ENCODE measurements at places on chromosomes 3 and 15.

- peaks cover 10% of the 10 kb centered on the region for H3K27me3 ChIP-seq
- no peaks in the 10 kb centered on the region for H3K4me1 ChIP-seq
- no peak overlapping the region for H3K27ac ChIP-seq
- peak; percentile 74 for DNase-seq
- H3K36me3 ChIP-seq, result no peaks in the 10 kb centered on the region
- H3K4me3 ChIP-seq, result no peak overlapping the region
Observed at GRCh38 chr15:74723754-74724334, 1.5 kb downstream of the CYP1A1 start.

DNA sequence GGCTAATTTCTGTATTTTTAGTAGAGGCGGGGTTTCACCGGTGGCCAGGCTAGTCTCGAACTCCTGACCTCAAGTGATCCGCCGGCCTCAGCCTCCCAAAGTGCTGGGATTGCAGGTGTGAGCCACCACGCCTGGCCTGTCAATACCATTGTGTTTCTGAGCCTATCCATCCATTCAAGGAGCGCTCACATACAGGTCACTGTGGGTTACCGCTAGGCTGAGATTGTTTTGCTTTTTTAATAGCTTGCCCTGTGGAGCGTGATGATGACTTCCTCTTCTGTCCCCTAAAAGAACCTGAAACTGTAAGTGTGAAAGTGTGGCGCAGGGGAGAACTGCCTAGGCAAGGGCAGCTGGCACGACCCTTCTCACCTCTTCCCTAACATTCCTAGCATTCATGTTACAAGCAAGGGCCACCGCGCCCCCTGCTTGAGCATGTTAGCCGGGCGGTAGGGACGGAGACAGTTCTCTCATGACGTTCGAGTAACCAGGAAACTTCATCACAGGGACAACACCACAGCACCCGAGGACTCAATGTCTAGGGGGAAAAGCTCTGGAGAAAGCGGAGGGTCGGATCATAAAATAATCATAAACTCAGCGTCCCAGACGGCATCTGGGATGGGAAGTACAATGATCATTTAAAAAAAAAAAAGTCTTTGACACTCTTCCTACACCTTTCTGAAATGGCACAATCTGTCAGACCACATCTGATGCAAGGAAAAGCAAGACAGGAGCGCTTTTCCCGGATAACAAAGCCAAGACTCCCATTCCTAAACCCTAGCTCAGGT lies 790 bp downstream of the LAMP3 start:
- H3K36me3 ChIP-seq, result no peaks in the 10 kb centered on the region
- peaks cover 9% of the 10 kb centered on the region for H3K27me3 ChIP-seq
- H3K4me1 ChIP-seq, result peaks cover 14% of the 10 kb centered on the region
- no peak overlapping the region for H3K4me3 ChIP-seq
- H3K27ac ChIP-seq, result no peak overlapping the region

- no peaks in the 10 kb centered on the region for H3K27me3 ChIP-seq
- H3K4me1 ChIP-seq, result peaks cover 29% of the 10 kb centered on the region
- peak overlapping the region; percentile 79 for H3K27ac ChIP-seq
- peak; percentile 99 for DNase-seq
- H3K36me3 ChIP-seq, result no peaks in the 10 kb centered on the region
- H3K4me3 ChIP-seq, result peak overlapping the region; percentile 45
Observed at GRCh38 chr3:155334914-155335723, 41.6 kb upstream of the STRIT1 start.

GRCh38 chr3:55897573-55898224 lies 410.6 kb upstream of the WNT5A start:
- H3K4me1 ChIP-seq, result no peaks in the 10 kb centered on the region
- H3K4me3 ChIP-seq, result no peak overlapping the region
- DNase-seq, result no peak
- H3K27me3 ChIP-seq, result no peaks in the 10 kb centered on the region

DNA sequence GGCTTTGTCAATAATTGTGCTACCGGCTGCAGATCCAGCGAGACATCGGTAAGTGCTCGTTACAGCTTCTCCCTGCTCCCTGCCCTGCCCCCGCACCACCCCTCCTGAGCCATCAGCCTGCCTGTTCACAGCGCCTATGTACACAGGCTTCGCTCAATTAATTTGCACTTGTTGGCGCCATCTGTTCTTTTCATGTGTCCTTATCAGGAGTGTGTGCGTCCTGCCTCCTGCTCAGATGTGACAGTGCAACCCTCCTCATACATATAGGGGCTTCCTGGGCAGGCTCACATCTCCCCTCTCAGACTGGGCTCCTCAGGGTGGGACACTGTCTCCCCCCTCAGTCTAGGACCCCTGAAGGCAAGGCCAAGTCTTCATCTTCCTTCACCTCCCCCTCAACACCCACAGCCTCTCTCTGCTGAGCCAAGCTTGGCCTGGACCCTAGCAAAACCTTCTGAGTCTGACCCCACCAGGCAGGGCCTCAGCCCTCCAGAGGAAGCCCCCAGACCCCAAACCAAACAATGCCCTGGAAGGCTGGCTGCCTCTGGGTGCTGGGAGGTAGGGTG lies 54.9 kb downstream of the CYP11A1 start:
- no peaks in the 10 kb centered on the region for H3K36me3 ChIP-seq
- no peaks in the 10 kb centered on the region for H3K27me3 ChIP-seq
- H3K4me3 ChIP-seq, result no peak overlapping the region
- H3K27ac ChIP-seq, result no peak overlapping the region
- DNase-seq, result no peak

DNA sequence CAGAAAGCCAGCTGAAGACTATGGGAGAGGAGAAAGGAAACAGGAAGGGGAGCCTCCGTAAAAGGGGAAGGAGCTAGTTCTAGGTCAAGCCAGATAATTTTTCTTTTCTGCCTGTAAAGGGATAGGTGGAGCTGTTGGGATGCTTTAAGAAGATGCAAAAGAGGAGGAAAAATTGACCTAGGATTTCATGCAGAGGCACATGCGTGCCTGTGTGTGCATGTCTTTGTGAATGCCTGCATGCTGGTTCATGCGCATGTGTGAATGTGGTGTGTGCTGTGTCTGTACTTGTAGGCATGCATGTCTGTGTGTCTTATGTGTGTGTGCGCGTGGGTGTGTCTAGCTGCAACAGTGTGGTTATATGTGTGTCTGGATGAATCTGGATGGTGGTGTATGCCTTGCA lies 27.3 kb downstream of the CCDC33 start:
- H3K4me3 ChIP-seq, result no peak overlapping the region
- H3K27me3 ChIP-seq, result peaks cover 11% of the 10 kb centered on the region
- H3K36me3 ChIP-seq, result no peaks in the 10 kb centered on the region
- no peak for DNase-seq

- no peaks in the 10 kb centered on the region for H3K27me3 ChIP-seq
- H3K27ac ChIP-seq, result no peak overlapping the region
- H3K4me1 ChIP-seq, result peaks cover 10% of the 10 kb centered on the region
- no peak overlapping the region for H3K4me3 ChIP-seq
- DNase-seq, result no peak
Observed at GRCh38 chr3:170159459-170159858, 22.1 kb downstream of the PHC3 start.

- no peaks in the 10 kb centered on the region for H3K4me1 ChIP-seq
- no peaks in the 10 kb centered on the region for H3K27me3 ChIP-seq
- H3K4me3 ChIP-seq, result no peak overlapping the region
- no peak overlapping the region for H3K27ac ChIP-seq
- H3K36me3 ChIP-seq, result peaks cover 11% of the 10 kb centered on the region
Observed at GRCh38 chr3:71360180-71360579, 223.3 kb downstream of the FOXP1 start.

GRCh38 chr3:4494895-4495264 lies 1.7 kb downstream of the ITPR1 start:
- peaks cover 3% of the 10 kb centered on the region for H3K36me3 ChIP-seq
- H3K4me1 ChIP-seq, result peaks cover 42% of the 10 kb centered on the region
- peak overlapping the region; percentile 96 for H3K4me3 ChIP-seq
- peak overlapping the region; percentile 92 for H3K27ac ChIP-seq
- DNase-seq, result peak; percentile 65

GRCh38 chr3:74564560-74564959 lies 49.9 kb downstream of the CNTN3 start:
- no peaks in the 10 kb centered on the region for H3K27me3 ChIP-seq
- no peak for DNase-seq
- no peak overlapping the region for H3K4me3 ChIP-seq
- no peaks in the 10 kb centered on the region for H3K36me3 ChIP-seq
- H3K4me1 ChIP-seq, result no peaks in the 10 kb centered on the region

DNA sequence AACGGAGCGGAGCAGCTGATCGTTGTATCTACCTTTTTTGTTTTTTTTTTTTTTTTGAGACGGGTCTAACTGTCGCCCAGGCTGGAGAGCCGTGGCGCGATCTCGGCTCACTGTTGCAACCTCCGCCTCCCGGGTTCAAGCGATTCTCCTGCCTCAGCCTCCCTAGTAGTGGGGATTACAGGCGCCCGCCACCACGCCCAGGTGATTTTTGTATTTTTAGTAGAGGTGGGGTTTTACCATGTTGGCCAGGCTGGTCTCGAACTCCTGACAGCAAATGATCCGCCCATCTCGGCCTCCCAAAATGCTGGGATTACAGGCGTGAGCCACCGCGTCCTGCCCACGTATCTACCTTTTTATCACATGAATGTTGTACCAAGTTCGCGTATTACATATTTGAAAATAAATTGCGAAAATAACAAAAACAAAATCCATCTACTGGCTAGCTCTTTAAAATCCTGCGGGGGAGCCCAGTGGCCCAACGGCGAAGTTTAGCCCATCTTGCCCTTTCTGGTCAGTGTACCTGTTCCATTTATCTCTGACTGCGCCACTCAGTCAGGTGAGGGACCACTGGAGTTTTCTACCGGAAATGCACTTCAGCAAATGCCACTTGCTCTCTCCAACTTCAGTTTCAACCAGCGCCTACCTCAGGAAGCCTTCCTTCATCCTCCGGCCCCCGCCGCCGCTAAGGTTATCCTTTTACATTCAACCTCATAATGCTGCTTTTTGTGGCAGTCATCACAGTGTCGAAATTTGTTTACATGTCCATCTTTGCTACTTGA lies 1.2 kb upstream of the EIF3J start:
- peak overlapping the region; percentile 74 for H3K27ac ChIP-seq
- H3K27me3 ChIP-seq, result no peaks in the 10 kb centered on the region
- no peak for DNase-seq
- peaks cover 13% of the 10 kb centered on the region for H3K36me3 ChIP-seq

DNA sequence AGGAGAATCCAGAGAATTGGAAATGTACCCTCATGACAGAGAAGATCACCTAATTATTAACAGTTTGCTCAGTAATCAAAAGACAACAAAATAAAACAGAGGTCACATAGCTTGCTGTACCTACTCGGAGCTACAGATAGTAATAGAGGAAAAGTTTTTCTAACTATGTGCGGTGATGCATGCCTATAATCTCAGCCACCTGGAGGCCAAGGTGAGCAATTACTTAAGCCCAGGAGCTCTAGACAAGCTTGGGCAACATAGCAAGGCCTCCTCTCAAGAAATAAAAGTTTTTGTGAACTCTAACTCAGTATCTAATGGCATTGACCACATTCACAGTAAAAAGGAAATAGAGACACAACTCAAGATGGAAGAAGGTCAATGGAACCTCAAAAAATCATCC lies 243.6 kb downstream of the ATP8B4 start:
- no peak overlapping the region for H3K27ac ChIP-seq
- H3K36me3 ChIP-seq, result peaks cover 29% of the 10 kb centered on the region
- H3K4me3 ChIP-seq, result no peak overlapping the region
- H3K27me3 ChIP-seq, result no peaks in the 10 kb centered on the region

- peak overlapping the region; percentile 78 for H3K4me3 ChIP-seq
- DNase-seq, result peak; percentile 94
- peak overlapping the region; percentile 87 for H3K27ac ChIP-seq
Observed at GRCh38 chr3:195441992-195442572, 738 bp downstream of the ACAP2 start.

- peaks cover 20% of the 10 kb centered on the region for H3K4me1 ChIP-seq
- DNase-seq, result peak; percentile 43
- no peak overlapping the region for H3K4me3 ChIP-seq
- no peaks in the 10 kb centered on the region for H3K27me3 ChIP-seq
Observed at GRCh38 chr3:42079701-42080452, 11.3 kb upstream of the TRAK1 start.

GRCh38 chr15:67564021-67564967 lies 21.8 kb downstream of the MAP2K5 start:
- peaks cover 8% of the 10 kb centered on the region for H3K4me1 ChIP-seq
- H3K27me3 ChIP-seq, result no peaks in the 10 kb centered on the region
- H3K4me3 ChIP-seq, result no peak overlapping the region

DNA sequence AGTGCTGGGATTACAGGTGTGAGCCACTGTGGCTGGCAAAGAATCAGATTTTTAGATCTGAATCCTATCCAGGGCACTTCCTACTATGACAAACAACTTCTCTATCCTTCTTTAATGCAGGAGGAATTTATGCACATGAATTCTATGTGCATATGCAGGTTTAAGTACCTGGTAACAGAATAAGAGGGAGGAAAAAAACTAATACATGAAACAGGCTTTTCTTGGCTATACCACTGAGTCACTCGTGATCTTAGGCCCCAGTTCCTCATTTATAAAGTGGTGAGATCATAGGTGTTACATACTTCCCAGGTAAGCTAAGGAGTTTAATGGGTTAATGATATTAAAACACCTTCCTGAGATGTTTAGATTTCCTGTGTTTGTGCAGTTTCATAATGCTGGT lies 108.2 kb downstream of the TP63 start:
- no peaks in the 10 kb centered on the region for H3K36me3 ChIP-seq
- H3K4me3 ChIP-seq, result no peak overlapping the region
- H3K4me1 ChIP-seq, result no peaks in the 10 kb centered on the region

DNA sequence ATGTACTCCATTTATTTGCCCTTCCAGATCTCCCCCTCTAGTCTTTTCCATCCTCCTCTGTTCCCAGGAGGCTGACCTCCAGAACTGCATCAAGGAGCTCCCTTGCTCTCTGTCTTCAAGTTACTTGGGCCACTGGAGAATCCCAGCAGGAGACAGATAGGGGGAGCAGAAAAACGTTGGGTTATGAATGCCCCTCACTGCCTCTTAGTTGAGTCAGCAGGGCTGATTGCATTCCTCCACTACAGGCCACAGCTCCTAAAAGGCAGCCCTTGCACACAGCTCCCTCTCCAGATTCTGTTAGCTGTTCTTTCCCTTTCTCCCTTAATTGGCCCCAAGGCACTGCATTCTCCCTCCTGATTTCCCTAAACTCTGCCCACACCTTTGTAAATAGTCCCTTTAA lies 12.4 kb upstream of the CEP152 start:
- no peak for DNase-seq
- H3K27me3 ChIP-seq, result no peaks in the 10 kb centered on the region
- no peak overlapping the region for H3K27ac ChIP-seq
- H3K4me3 ChIP-seq, result no peak overlapping the region

- no peak overlapping the region for H3K27ac ChIP-seq
- no peaks in the 10 kb centered on the region for H3K4me1 ChIP-seq
- no peak overlapping the region for H3K4me3 ChIP-seq
- H3K27me3 ChIP-seq, result no peaks in the 10 kb centered on the region
Observed at GRCh38 chr3:9101286-9101685, 138.0 kb upstream of the RAD18 start.
